CD4-positive, alpha-beta T cell treated with Interleukin-10 for 1 hour (primary cell): ENCODE measurements at places on chromosomes 5 and 9.

DNA sequence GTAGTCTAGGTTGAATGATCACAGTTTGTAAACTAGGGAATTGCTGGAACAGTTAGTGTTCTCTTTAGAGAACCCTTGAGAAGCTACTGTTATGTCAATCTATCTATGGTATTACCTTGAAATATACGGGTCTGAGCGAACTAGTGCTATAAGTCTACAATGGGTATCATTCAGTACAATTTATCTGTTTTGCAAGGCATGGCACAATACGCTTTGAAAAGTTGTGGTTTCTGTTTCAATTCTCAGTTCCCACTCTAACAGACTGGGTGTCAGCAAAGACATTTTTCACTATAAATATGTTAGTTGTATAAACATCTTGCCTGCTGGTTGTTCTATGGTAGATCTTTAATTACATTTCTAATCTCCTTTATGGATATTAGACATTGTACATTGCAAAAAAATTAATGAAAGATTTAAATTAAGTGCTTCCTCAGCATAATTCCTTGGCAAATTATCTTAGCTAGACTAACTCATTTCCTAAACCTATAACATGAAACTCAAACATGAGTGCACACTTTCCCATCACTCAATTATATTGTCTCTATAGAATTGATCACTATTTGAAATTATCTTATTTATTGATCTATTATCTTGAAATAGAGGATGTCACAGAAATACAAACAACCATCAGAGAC lies 24.9 kb upstream of the SLCO6A1 start:
- no peak for DNase-seq

GRCh38 chr5:115087951-115088350 lies 81.8 kb downstream of the TRIM36 start:
- DNase-seq: no peak

DNA sequence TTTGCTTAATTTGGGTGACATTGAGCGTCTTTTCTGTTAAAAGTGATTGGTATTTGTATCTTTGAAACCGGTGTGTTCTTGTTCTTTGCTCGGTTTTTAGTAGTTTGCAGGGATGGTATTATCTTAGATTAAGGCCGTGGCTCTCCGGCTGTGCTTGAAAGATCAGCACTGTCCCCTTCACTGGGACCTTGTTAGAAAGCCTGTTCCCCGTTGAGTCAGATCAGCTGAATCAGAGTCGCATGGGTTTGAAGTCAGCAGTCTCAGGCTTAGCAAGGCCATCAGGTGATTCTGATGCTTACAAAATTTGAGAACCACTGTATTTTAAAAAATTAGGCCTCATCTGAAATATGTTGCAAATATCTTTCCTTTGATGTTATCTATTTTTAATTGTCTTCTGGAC lies 5.0 kb downstream of the DIRAS2 start:
- no peak for DNase-seq

GRCh38 chr9:101716629-101717028 lies 21.8 kb downstream of the GRIN3A start:
- no peak for DNase-seq

DNA sequence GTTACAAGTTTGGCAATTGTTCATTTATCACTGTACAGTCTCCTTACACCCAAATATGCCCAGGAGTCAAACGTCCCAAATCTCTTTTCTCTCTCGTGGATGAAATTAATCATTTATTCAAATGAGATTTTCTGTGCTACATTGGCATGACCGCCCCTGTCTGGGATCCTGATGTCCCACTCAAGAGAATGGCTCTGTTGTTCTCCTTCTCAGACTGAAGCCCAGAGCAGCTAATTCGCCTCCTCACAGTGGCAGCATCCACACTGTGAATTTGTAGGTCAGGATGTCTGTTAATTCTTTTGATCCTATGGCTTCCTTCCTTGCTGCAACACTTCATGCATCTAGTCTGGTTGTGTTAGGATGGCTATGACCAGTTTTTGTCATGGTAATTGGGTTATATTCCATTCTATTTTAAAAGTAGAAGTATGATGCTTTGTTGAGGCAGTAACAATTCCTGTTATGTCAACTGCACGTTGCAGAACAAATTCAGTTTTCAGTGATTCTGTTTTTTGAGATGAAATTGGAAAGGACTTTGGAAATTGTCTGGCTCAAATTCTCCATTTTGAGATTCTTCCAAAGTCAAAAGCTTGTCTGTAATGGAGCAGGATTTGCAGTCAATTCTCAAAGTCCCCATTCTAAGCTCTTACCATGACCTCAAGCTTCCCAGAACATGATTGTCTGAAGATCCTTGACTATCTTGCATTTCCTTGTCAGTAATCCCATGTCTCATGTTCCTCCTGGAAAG lies 141.5 kb upstream of the GAS1 start:
- no peak for DNase-seq

GRCh38 chr5:76810236-76810635 lies 8.6 kb upstream of the F2RL1 start:
- no peak for DNase-seq
